ENCODE measurements at places on chromosomes 13 and 19. TPM values are rescaled to one million over a fixed set of nuclear protein-coding genes. Genes with fewer than 3 reads are reported as not detected.
A peak's percentile ranks its signal among the peaks of the same experiment; 100 is the strongest.

- no peak overlapping the region for H3K4me3 ChIP-seq
- H3K27ac ChIP-seq: no peak overlapping the region
- H3K36me3 ChIP-seq: no peaks in the 10 kb centered on the region
Observed at GRCh38 chr13:37869506-37869755, 141 bp downstream of the TRPC4 start.

DNA sequence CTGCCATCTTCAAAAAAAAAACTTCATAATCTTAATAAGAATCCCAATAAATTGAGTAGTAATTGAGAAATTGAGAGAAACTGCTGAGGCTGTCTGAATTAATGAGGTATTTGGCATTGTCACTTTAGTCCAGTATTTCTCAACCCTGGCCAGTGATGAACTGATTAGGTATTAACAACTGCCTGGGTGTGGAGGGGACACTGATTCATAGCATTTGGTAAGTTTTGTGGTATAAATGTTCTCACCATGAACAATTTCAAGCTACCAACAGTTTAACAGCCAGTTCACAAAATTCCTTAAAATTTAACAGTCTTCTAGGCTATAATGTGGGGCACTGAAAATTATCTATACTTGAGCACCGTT lies 18.3 kb downstream of the GPC6 start:
- H3K4me1 ChIP-seq: peaks cover 17% of the 10 kb centered on the region
- H3K27ac ChIP-seq: no peak overlapping the region
- H3K4me3 ChIP-seq: no peak overlapping the region
- H3K36me3 ChIP-seq: no peaks in the 10 kb centered on the region
- no peak for DNase-seq

DNA sequence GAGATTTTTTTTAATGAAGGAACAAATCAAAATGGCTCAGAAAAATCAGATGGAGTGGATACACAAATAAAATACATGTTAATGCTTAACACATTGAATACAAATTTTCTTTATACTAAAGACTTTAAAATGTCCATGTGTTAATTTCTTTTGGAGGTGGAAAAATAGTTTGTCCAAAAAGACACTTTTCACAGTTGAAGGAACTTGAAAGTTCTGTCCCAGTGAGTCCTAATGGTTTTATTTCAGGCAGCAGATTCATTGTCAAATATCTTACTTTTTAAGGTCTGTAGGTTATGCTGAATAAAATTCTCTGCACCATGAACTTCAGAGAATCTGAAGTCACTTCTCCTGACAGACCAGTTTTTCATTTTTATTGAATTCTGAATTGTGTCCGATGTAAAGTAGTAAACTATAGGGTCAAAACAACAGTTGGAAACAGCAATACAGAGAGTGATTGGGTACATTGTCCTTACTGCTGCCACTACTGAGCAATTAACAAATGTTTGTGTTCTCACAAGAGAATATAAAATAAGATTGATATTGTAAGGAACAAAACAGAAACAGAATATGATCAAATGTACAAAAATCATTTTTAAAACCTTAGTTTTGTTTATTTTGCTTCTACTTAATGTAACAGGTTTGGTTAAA lies 1.6 kb downstream of the LPAR6 start:
- no peak for DNase-seq
- H3K4me3 ChIP-seq: peak overlapping the region; percentile 75
- no peaks in the 10 kb centered on the region for H3K27me3 ChIP-seq
- H3K36me3 ChIP-seq: peaks cover 2% of the 10 kb centered on the region
- H3K27ac ChIP-seq: peak overlapping the region; percentile 45
- H3K4me1 ChIP-seq: no peaks in the 10 kb centered on the region

- H3K36me3 ChIP-seq: no peaks in the 10 kb centered on the region
- no peak for DNase-seq
- no peak overlapping the region for H3K4me3 ChIP-seq
Observed at GRCh38 chr13:21020176-21020575, 41.2 kb downstream of the LATS2 start.

GRCh38 chr13:38042771-38043170 lies 173.2 kb upstream of the TRPC4 start:
- no peaks in the 10 kb centered on the region for H3K4me1 ChIP-seq
- H3K27ac ChIP-seq: no peak overlapping the region
- DNase-seq: no peak
- no peaks in the 10 kb centered on the region for H3K27me3 ChIP-seq
- H3K4me3 ChIP-seq: no peak overlapping the region
- H3K36me3 ChIP-seq: no peaks in the 10 kb centered on the region

DNA sequence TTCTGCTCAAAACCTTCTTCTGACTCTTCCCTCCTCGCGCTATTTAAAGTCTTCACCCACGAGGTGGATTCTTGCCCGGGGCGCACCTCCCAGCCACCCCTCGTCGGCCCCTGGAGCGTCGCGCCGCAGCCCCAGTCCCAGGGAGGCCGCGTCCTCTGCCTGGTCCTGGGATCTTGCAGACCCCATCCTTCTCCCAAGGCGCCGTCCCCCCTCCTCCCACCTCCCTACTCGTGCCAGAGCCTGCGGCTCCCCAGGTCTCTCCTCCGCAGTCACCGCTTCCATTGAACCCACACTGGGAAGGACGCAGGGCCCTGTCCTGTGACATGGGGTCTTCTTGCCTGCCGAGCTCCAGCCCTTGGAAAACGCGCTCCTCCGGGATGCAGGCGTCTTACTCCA lies 486 bp downstream of the ZNF808 start:
- no peaks in the 10 kb centered on the region for H3K27me3 ChIP-seq
- H3K27ac ChIP-seq: peak overlapping the region; percentile 72
- H3K4me1 ChIP-seq: no peaks in the 10 kb centered on the region
- DNase-seq: no peak
- no peaks in the 10 kb centered on the region for H3K36me3 ChIP-seq

- H3K27me3 ChIP-seq: no peaks in the 10 kb centered on the region
- DNase-seq: no peak
- no peak overlapping the region for H3K4me3 ChIP-seq
- no peaks in the 10 kb centered on the region for H3K4me1 ChIP-seq
- H3K36me3 ChIP-seq: no peaks in the 10 kb centered on the region
Observed at GRCh38 chr13:111968336-111969010, 98.5 kb upstream of the SOX1 start.

- H3K27ac ChIP-seq: no peak overlapping the region
- H3K4me3 ChIP-seq: no peak overlapping the region
- H3K27me3 ChIP-seq: no peaks in the 10 kb centered on the region
- DNase-seq: no peak
- H3K4me1 ChIP-seq: no peaks in the 10 kb centered on the region
Observed at GRCh38 chr13:95861296-95861695, 184.4 kb downstream of the DNAJC3 start.

ZNF426 gene
- 6.8 TPM for total RNA-seq

DAND5 gene
- total RNA-seq: not detected

NLRP5 gene
- total RNA-seq: not detected

Data from liver (tissue), 10 donors.